ENCODE measurements at places on chromosomes 6 and 20.

DNA sequence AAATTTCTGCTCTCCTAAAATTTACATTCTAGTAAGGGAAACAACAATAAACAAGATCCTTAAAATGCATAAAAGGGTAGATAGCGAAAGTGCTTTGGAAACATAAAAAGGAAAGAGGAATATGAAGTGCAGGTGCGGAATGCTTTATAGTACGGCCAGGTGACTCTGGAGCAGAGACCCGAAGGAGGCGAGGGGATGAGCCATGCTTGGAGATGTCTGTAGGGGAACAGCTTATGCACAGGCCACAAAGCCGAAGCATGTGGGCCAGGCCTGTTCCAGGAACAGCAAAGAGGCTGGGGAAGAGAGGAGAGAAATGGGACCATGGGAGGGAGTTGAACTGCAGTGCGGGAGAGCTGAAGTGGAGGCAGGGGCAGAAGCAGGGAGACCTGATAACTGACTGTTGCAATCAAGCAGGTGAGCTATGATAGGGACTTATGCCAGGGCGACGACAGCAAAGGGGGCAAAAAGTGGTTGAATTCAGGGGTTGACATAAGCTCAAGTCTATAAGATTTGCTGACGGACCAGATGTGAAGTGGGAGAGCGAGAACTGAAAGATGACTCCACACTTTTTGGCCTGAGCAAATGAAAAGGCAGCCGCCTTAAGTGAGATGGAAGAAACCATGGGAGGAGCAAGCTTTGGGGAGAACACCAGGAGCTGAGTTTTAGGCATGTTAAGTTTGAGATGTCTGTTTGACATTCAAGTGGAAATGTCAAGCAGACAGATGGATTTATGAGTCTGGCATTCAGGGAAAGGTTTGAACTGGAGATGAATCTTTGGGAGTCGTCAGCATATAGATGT lies 83.1 kb downstream of the CNBD2 start:
- DNase-seq: peak; percentile 42

GRCh38 chr6:33761922-33762629 lies 15.4 kb upstream of the IP6K3 start:
- DNase-seq: peak; percentile 80

GRCh38 chr6:25511376-25511775 lies 140.6 kb upstream of the SCGN start:
- DNase-seq: no peak

DNA sequence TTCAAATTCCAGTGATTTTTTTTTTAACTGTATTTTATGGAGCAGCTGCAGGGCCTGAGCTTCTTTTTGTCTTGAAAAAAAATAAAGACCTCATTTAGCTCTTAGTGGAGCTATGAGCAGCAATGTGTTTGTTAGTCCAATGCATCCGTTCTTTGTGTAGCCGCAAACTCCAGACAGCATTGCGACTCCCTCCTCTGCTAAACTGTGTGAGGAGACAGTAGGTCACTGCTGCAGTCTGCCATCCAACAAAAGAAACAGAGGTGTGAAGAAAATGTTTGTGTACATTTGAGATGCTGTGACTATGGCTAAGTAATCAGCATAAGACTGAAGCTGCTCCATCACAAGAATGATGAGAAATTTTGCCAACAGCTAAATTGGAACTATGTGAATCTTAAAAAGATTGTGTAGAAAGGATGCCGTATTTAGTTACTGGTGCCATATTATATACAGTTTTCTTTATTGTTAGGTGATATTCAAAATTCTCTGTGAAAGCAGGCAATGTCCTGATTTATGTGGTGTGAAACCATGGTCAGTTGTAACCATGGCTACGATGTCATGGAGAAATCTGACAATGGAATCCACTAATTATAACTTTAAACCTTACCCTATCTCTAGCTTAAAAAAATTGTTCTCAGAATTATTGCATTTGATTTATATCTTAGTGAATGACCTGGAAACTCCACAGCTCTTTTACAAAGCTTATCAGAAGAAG lies 428.8 kb upstream of the EPHA7 start:
- DNase-seq: no peak

DNA sequence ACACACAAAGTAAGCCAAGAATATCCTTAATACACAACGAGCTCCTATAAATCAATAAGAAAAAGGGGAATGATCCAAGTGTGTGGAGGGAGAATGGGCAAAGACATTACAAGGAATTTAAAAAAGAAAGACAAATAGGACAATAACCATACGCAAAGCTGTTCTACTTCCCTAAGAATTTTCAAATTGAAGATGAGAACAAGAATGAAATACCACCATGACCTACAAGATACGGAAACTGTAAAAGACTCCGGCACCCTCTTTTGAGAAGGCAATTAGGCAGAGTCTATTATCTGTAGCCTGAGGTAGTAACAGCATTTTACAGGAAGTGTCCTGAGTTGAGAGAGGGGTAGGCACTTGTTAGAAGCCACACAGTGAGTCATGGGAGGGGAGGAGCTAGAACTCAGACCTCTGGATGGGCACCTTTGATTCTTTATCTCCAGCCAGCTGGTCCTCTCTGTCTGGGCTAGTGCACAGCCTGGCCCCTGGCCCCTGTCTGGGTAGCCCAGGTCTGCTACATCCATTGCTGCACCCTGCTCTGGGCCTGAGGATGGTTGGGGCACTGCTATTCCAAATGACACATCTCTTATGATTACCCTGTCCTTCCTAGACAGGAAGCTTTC lies 15.3 kb downstream of the RSPO4 start:
- DNase-seq: peak; percentile 71

GRCh38 chr6:33628401-33628964 lies 7.4 kb downstream of the ITPR3 start:
- no peak for DNase-seq

DNA sequence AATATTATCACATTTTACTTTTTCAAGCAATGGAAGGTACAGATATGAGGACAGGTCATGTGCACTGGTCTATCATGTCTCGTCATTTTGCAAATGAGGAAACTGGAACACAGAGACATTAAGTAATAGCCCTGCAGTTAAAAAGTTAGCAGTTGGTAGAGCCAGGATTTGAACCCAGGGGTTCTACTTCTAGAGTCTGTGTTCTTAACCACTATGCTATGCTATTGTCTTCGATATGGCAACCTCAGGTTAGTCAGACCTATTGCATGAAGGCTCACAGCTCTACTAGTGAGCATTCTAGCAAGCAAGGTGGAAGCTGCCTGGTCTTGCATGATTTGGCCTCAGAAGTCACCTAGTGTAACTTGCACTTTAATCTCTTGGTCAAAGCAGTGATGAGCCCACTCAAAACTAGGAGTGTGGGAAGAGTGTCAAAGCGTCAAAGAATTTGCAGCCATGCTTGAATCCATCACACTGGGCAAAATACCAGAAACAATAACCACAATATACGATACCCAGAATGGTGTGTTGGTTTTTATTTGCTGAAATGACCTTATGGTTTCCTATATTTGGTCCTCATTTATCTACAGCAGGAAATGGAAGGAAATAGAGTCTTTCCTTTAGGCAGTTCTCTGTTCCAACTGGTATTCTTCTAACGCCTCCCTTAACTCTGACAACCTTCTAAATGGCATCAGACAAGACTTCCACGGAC lies 20.4 kb upstream of the BMP2 start:
- DNase-seq: peak; percentile 58

GRCh38 chr6:167680605-167681149 lies 146.0 kb upstream of the AFDN start:
- no peak for DNase-seq

DNA sequence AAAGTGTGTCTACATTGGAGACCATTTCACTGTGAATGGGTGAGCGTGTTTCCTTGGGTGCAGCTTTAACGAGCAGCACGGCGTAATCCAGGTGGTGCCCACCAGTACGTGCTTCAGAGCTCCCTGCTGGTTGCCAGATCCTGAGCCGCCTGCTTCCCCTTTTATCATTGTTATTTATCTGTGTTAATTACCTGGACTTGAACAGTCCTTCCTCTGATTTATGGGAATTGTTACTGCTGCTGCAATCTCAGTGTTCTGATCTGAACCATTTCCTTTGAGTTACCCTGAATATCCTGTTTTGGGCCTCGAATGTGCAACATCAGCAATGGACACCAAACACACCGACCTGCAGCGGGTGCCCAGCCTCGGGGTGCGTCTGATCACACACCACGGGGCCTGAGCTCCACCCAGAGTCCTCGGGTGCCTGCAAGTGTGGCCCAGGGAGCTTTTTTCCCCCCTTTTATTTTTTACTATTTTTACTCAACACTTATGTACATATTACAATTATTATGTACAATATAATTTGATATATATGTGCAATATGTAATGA lies 81.3 kb downstream of the RPP40 start:
- DNase-seq: no peak

- no peak for DNase-seq
These were observed 55.1 kb downstream of the STMND1 start for GRCh38 chr6:17156966-17157365.

DNA sequence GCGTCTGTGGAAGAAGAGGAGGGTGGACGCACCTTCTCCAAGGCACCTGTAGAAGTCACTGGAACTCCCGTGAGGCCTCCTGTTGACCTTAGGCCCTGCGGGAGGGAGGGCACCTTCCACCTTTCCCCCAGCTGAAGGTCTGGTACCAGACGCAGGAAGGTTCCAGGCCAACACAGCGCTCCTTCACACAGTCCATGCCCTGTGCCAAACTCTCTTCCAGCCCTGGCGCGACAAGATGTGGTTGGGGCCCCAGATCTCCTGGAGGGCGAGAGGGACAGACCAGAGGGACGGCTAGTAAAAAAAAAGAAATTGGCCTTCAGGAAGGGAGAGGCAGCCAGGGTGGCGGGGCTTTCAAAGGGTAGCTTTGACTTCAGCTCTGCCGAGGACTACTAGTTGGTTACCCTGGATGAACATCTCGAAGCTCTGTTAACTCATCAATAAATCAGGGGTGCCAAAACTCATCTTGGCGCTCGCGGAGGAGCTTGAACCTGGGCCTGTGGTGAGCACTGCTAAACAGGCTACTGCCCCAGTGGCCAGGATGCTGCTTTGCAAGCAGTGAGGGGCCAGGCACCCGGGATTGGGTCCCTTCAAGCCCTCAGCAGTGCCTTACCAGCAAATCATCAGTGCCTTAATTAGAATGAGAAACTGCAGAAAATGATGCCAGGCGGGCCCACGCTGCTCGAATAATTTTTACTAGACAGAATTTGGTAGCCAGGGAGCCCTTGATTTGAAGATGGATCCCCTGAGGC lies 14.9 kb downstream of the AARS2 start:
- DNase-seq: peak; percentile 38

DNA sequence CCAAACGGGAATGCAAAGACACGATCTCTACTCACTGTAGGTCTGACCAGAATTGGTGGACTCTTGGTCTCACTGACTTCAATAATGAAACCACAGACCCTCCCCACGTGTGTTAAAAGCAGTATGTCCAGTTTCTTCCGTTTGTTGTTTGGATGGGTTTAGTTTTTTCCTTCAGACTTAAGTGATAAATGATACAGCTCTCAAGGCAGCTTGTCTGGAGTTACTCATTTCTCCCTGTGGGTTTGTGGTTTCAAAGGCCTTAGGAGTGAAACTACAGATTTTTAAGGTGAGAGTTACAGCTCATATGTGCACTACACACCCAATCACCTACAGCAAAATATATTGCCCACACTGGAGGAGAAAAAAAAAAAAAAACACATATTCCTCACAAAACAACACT lies 86.7 kb upstream of the STMND1 start:
- DNase-seq: peak; percentile 10

DNA sequence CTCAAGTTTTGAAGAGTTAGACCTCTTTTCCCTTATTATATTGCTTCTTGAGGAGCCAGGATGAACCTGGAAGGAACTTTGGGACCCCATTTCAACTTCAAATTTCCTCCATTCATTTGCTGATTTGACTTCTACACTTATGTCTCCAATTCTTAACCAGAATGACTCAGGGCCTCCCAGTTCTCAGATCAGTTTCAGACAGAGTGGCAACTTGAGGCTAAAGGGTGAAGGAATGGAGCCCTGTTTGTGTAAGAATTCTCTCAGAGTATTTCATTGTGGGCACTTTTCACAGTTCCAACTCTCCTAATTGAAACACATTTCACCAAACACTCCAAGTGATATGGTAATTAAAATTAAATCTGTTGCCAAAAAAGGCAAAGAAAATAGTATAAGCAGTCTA lies 109.0 kb upstream of the FLRT3 start:
- no peak for DNase-seq

DNA sequence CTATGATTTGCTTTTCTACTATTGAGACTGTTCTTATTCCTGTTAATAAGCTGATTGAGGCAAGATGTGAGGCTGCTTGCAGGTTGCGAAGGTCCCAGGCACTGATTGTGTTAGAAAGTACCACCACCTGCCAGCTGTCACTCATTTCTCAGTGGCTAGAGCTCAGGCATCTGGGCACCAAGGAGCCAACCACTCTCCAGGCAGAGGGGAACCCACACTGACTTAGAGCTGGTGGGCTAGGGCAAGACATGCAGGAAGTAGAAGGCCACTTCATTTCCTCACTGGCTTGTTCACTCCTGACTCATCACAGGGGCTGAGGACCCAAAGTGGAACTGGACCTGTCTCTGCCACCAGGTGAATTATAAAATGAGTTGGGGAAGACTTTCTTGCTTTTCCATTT lies 7.8 kb upstream of the DLL1 start:
- DNase-seq: peak; percentile 54

DNA sequence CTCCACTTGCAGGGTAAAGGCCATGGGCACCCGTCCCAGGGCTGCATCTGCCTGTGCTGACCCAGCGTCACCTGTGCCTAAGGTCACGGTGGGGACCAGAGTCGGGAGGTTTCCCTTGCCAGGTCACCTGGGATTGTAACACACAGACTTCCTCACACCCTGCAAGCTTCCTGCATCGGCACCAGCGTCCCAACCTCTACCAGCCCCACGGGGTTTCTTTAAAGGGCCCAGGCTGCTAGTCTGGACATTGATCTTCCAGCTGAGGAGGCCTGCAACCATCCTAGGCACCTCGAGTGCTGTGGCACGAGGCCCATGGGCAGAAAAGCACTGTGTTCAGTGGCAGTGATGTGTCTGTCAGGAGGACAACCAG lies 12.6 kb downstream of the ACSS1 start:
- no peak for DNase-seq

- DNase-seq: peak; percentile 89
These were observed 25.1 kb upstream of the TAF8 start for GRCh38 chr6:42025066-42025844.

- DNase-seq: peak; percentile 5
These were observed 103.5 kb upstream of the CARMIL1 start for GRCh38 chr6:25175681-25176080.

- no peak for DNase-seq
These were observed 51.6 kb downstream of the LAMA4 start for GRCh38 chr6:112202639-112203341.

- DNase-seq: peak; percentile 27
These were observed 815.5 kb upstream of the SLC35B3 start for GRCh38 chr6:9250852-9251251.

DNA sequence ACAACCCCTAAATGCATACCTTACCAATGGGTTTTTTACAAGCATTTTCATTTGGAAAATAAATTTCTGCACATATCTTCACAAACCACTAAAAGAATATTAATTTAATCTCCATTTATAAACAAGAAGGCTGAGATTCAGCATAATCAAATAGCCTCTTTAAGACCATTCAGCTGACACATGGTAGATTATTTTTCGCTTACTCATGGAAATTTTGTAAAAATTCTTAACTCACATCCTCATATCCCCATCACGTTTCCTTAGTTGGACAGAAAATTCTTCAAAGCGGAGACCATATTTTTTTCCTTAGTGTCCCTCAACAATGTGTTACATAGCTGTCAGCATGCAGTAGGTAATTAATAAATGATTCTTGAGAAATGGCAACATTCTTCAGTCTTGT lies 439.6 kb upstream of the PTCHD4 start:
- no peak for DNase-seq

- DNase-seq: no peak
These were observed at the start of gene TSHZ2 for GRCh38 chr20:52972190-52972937. Gene TSHZ2 (plus strand): TSS chr20:52972358. CDS start chr20:52973294, 936 bp downstream.
